Anterior cingulate cortex (tissue), 58 donors: ENCODE measurements at places on chromosomes 3 and 15.

DNA sequence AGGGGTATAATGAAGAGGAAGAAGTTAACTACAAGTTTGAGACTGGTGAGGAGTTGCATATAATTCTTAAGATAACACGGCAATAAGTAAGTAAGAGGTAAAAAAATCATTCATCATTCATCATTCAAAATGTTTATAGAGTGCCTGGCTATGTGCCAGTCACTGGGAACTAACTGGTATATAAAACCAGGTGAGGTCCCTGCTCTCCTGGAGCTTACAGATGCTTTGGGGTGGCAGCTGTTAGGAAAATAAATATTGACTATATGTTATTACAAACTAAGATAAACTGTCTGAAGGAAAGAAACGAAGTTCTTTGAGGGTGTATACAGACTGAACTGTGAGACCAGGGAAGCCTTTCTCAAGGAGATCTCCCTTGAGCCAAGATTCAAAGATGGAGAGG is 2.9 kb downstream of the CASR start:
- no peak for DNase-seq

DNA sequence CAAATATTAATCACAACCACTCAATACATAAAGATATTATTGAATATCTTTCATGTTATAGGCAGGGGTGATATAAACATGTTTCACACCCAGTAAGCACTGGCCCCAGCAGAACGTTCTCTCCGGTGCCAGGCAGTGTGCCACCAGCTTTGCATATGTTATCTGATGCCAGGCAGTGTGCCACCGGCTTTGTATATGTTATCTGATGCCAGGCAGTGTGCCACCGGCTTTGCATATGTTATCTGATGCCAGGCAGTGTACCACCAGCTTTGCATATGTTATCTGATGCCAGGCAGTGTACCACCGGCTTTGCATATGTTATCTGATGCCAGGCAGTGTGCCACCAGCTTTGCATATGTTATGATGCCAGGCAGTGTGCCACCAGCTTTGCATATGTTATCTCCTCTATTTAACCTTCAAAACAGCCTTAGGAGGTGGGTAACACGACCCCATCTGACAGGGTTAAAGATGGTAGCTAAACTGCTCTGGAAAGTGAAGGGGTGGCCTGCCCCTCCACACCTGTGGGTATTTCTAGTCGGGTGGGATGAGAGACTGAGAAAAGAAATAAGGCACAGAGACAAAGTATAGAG is 6.9 kb downstream of the MUC20 start:
- DNase-seq: no peak

- no peak for DNase-seq
Observed at GRCh38 chr3:63886858-63887257, 23.2 kb downstream of the ATXN7 start.

- no peak for DNase-seq
Observed at GRCh38 chr3:23697416-23697815, 108.3 kb upstream of the UBE2E1 start.

- DNase-seq: no peak
Observed at GRCh38 chr3:177353140-177353539, 155.9 kb upstream of the TBL1XR1 start.

- DNase-seq: no peak
Observed at GRCh38 chr3:150878996-150879575, 26.2 kb downstream of the MINDY4B start.

GRCh38 chr3:13621381-13622221 is 72.7 kb downstream of the FBLN2 start:
- DNase-seq: no peak

- DNase-seq: no peak
Observed at GRCh38 chr15:89671687-89672086, 7.5 kb downstream of the PLIN1 start.

DNA sequence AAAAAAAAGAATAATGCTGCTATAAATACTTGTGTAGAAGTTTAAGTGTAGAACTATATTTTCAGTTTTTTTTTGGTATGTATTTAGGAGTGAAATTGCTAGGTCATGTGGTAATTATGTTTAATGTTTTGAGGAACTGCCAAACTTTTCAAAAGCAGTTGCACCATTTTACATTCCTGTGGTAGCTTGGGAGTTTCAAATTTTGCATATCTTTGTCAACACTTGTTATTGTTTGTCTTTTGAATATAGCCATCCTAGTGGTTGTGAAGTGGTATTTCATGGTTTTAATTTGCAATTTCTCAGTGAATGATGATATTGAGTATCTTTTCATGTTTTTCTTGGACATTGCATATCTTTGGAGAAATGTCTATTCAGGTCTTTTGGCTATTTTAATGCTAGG is 30.4 kb downstream of the SKIL start:
- DNase-seq: no peak

- no peak for DNase-seq
Observed at GRCh38 chr3:26718315-26718714, 95.7 kb downstream of the LRRC3B start.

DNA sequence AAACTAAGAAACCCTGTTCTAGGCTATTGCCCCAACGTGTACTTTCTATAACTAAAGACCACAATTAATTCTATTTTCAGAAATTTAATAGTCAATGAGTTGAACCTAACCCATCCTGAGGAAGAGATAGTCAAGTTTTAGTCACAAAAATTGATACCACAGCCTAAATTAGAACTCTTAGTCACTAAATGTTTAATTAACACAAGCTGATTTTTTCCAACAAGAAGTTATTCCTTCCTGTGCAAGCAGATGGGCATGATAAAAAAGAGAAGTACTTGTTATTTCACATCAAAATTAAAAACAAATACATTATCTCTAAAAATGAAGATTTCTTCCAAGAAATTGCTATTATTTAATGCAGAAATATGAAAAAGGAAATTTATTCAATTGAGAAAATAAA is 38.4 kb upstream of the TERB2 start:
- DNase-seq: no peak

DNA sequence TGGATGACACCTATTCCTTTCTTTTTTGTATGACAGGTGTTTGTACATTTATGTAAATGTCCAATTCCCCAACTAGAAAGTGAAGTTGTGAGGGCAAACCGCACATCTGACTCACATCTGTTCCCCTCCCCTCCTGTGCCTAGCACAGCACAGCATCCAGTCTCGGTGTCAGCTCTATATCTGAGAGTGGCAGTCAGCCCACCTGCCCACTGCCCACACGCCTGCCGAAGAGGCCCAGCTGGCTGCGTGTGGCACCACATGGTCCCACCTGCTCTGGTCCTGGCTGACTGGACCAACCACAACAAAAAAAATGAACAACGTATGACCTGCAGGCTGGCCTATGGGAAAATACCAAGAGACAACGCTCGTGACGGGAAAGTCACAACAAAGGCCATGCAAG is 62.8 kb downstream of the XXYLT1 start:
- no peak for DNase-seq

GRCh38 chr15:85676342-85677098 is 118.2 kb downstream of the KLHL25 start:
- no peak for DNase-seq

GRCh38 chr3:79461129-79461792 is 306.5 kb downstream of the ROBO1 start:
- DNase-seq: no peak

GRCh38 chr3:58606693-58607092 is 29.5 kb upstream of the FAM107A start:
- no peak for DNase-seq

GRCh38 chr3:172343117-172343516 is 105.1 kb downstream of the GHSR start:
- DNase-seq: no peak

DNA sequence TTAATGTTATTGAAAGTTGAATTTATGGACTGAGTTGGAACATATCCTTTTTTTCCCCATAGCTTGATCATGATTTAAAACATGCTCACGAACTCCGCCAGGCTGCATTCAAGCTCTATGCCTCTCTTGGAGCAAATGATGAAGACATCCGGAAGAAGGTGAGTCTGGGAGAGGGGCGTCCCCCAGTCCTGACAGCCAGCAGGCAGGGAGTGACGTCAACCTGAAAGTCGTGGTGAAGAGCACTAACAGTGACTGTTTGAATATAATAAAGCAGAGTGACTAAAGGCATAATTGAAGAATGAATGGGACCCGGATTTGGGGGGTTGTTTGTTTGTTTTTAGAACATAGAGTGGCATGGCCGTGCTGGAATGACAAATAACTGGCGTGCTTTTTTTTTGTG is 57.9 kb downstream of the ARMC8 start:
- DNase-seq: no peak

DNA sequence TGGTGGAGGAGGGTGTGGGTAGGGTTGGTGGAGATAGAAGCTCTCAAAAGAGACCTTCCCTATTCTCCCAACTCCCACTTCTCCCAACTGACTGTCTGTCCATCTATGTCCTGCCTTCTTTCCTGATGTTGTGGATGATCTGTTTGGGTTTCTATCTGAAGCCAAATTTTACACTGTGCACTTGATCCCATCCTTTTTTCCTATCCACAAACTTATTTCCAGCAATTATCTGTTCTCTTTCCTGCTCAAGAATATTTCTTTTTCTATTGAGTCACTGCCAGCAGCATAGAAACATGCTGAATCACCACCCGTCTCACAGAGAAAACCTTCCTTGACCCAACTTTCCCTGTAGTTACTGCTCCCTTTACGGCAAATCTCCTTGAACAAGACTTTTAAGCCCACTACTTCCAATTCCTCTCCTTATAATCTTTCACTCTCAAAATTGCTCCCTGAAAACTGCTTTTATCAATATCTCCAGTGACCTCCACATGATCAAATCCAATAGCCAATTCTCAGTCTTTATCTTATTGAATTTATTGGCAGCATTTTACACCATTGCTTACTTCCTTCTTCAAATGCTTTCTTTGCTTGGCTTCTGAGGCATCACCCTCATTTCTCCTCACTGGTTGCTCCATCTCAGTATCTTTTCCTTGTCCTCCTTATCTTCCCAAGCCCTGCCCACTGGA is 141.2 kb upstream of the SLC7A14 start:
- no peak for DNase-seq

- DNase-seq: no peak
Observed at GRCh38 chr15:55026381-55026780, 170.4 kb downstream of the RSL24D1 start.
